ENCODE measurements at places on chromosomes 7 and 10. TPM values are rescaled to one million over a fixed set of nuclear protein-coding genes. Genes with fewer than 3 reads are reported as not detected.
A peak's percentile ranks its signal among the peaks of the same experiment; 100 is the strongest.

DNA sequence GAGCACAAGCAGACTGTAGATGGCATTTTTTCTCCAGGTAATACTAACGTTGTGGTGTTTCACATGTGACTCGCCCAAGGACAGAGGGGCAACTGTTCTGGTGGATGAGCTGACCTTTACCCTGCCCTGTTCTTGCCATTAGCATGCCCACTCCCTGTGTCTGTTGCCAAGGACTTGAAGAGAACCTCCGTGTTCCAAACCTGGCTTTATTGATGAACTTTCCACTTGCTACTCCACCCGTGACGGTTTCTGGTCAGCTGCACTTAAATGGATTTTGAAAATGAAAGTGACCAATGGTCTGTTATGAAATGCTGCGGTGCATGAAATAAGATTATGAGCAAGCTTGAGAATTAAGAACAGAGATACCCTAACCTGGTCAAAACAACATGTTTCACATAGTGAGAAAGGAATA lies 30.4 kb downstream of the LRRC4 start:
- DNase-seq: no peak

The PSD gene
- total RNA-seq: 1.6 TPM

GRCh38 chr7:131071786-131072504 lies 255.7 kb upstream of the MKLN1 start:
- no peak for DNase-seq

The FRMPD2 gene
- total RNA-seq: not detected

DNA sequence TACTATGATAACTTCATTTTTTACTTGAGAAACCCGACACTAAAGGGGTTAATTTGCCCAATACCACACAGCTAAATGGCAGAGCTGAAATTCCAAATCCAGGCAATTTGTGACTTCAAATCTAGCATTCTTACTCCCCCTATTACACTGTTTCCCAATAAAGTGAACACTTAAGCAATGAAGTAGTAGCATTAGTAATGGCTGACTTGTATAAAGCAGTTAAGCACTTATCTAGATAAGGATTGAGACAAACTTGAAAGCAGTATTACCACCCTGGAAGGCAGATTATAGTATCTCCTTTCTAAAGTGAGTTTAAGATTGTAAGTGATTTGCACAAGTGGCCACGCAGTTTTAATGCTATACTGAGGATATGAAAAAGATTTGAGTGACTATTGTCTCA lies 39.3 kb downstream of the WASL start:
- no peak for DNase-seq

GRCh38 chr10:13712837-13713581 lies 126.2 kb downstream of the PRPF18 start:
- peak; percentile 60 for DNase-seq

DNA sequence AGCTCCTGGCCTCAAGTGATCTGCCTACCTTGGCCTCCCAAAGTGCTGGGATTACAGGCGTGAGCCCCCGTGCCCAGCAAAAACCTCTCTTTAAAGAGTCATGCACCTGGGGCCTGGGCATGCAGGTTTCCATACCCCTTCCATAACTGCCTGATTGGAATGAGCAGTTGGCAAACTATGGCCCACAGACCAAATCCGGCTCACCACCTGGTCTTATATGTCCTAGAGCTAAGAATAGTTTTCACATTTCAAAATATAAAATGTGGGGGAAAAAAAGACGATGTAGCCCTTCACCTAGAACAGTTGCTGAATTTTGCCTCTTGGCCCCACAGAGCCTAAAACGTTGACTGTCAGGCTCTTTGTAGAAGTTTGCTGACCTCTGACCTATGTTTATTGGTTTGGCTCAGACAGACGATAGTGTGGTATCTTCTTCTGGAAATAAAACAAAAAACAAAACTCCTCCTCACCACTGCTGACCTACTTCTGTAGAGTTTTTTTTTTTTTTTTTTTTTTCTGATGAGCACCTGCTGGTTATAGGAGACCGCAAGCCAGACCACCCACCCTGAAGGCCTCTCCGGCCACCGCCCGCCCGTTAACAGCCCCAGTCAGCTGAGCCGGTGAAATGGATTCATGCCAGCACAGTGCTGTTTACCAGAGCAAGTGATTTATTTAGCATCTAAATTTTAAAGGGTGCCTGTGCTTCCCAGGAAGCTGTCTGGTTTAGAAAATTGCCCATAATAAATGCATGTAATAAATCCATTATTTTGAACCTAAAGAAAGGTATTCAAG lies 33.5 kb upstream of the SFRP5 start:
- DNase-seq: no peak

DNA sequence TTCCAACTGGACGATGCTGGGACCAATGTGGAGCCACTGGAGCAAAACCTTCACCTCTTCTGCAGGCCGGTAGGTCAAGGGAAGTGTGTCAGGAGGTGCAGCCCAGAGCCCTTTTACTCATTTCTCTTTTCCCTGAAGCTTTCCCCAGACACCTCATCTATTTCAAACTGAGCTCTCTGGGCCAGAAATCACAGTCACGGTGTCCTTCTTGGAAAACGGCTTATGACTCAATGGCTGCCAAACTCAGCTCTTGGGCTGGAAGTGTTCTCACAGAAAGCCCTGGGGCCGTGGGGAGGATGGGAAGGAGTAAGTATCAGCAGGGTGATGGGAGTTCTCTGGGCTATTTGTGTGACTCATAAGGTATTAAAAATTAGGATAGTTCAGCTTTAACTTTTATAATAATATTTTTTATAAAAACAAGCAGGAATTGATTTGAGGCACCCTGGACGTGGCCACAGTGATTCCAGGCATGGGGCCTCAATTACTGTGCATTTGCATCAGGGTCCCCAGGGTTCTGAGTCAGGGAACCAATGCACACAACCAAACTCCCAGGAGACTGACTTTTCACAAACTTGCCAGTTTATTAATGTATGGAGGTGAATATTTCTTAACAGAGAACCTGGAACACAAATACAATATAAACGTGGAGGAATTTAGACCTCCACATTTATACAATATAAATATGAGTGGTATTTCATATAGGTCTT lies 187.4 kb upstream of the TMEM72 start:
- no peak for DNase-seq

- DNase-seq: no peak
Measured at GRCh38 chr7:30761214-30762156, 9.6 kb downstream of the INMT start.

DNA sequence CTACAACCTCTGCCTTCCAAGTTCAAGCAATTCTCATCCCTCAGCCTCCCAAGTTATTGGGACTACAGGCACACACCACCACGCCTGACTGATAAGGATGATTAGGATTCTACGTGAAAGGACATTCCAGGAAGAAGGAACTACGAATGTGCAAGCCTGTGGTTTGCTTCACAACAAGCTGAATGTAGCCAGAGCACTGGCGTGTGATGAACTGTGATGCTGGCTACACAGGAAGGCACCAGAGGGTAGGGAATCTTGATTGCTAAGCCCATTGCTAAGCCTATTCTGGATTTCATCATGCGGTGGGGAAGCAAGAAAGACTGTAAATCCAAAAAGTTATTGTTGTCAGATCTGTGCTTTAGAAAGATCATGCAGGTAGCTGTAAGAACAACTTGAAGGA lies 72.3 kb upstream of the SRRM3 start:
- no peak for DNase-seq

- DNase-seq: no peak
Measured at GRCh38 chr7:2619116-2619515, 12.7 kb upstream of the TTYH3 start.

The H2BK1 gene
- not detected for total RNA-seq

The MMP21 gene
- not detected for total RNA-seq

The SEMA4G gene
- 1.4 TPM for total RNA-seq

GRCh38 chr10:44370731-44371248 lies 14.1 kb downstream of the CXCL12 start:
- no peak for DNase-seq

The PDK4 gene
- total RNA-seq: 996 TPM

GRCh38 chr10:90969947-90970673 lies 49.2 kb upstream of the ANKRD1 start:
- no peak for DNase-seq

GRCh38 chr10:93028883-93029282 lies 31.7 kb upstream of the CYP26C1 start:
- no peak for DNase-seq

GRCh38 chr10:5748394-5748803 lies 63.8 kb downstream of the TASOR2 start:
- no peak for DNase-seq

- DNase-seq: no peak
Measured at GRCh38 chr10:71216363-71216695, 4.0 kb downstream of the UNC5B start.

The RNF32 gene
- total RNA-seq: 0.72 TPM

The MYOF gene
- 113 TPM for total RNA-seq

DNA sequence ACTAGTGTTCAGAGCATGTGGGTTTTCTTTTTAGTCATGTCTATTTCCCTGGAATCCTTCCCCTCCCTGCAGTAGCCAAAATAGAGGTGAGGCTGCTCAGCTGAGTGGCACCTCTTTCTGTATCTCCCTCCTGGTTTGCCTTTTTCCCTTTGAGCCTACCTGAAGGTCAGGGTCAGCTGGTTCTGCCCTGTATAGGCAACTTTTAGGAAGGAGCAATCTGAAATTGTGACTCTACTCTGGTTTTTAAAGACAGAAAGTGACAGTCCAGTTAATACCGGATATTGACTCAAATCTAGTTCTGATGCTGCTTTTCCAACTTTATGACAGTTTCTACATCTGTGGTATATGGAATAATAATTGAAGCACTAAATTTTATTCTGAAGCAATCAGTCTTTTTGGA lies 26.0 kb downstream of the CCM2 start:
- no peak for DNase-seq

The NUDT13 gene
- total RNA-seq: 1.6 TPM

DNA sequence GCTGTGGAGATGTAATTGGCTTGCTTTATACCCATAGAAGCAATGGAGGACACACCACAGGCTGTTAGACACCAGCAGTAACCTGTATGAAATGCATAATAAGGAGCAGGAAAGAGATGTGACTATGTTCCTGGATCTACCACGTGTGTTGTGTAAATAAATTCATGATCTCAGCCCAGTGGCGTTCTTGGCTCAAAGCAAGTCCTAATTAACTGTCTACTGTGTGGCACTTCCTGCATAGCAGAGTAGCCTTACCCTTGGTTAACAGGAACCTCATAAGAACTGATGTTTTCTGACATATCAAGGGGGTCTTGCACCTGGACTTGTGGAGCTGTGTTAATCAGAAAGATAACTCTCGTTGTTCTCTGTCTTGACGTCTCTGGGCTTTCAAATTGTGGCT lies 25.7 kb upstream of the FAM180A start:
- DNase-seq: no peak

DNA sequence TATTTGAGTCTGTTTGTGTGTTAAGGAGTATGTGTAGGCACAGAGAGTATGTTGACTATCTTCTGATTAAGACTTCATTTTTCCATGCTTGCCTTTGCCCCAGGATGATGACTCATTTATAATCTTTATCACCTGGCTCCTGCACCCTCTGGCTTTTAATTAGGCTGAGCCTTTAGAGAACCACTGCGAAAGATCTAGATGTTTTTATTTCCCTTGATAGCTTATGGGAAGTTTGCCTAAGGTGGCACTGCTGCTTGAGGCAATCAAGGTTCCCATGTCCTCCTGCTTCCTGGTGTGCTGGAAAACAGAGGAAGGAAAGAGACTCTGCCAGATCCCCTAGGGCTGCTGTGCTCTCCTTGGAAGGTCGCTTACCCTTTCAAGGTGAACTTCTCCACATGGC lies 114.6 kb downstream of the ARL4A start:
- DNase-seq: no peak

DNA sequence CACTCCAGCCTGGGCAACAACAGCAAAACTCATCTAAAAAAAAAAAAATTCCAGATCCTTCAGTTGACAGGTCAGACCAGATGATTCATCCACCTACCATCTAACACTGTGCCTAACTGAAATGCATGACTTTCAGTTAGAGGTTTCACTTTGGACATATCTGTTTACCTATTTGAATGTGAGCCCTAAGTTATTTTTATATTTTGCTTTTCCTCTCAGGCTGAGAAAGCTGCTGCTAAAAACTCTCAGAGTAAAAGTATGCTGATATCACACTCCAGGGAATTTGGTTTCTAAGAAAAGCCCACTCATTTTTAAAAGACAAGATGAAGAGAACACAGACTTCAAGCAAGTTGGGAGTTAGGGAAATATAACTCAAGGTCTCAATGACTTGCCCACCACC lies 126.0 kb downstream of the SGMS1 start:
- DNase-seq: no peak

The GATA3 gene
- 3.1 TPM for total RNA-seq

The SFTPA1 gene
- total RNA-seq: not detected

DNA sequence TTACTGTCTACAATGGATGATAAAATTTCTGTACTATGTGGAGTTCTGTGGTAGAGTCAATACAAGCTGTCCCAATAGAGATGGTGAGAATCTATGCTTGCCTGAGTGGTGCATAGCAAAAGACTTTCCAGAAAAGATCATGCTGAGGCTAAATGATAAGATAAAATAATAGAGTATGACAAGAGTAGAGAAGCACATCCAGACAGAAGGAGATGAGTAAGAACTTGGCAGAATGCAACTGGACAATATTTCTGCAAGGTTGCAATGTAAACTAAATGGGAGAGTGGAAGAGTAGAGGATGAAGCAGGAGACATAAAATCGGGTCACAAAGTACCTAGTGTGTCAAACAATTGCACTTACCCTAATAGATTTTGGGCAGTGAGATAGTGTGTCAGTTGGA lies 347.6 kb downstream of the MDFIC start:
- no peak for DNase-seq

- no peak for DNase-seq
Measured at GRCh38 chr10:5198386-5198785, 1.7 kb downstream of the AKR1C4 start.

DNA sequence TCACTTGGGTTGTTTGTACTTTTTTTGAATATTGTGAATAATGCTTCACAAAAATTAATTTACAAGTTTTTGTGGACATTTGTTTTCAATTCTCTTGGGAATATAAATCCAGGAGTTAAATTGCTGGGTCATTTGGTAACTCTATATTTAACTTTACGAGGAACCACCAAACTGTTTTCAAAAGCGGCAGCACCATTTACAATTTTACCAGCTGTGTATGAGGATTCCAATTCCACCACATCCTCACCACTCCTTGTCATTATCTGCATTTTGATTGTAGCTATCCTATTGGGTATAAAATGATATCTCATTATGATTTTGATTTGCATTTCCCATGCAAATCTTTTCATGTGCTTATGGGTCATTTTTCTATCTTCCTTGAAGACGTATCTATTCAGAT lies 4.0 kb upstream of the NUDT13 start:
- DNase-seq: no peak

- DNase-seq: no peak
Measured at GRCh38 chr7:142025896-142026295, 30.2 kb downstream of the MGAM start.

GRCh38 chr7:17369691-17370426 lies 71.4 kb downstream of the AHR start:
- no peak for DNase-seq

The INPP5F gene
- 19.8 TPM for total RNA-seq

Data from omental fat pad (tissue), 4 donors.